SHP77 treated with DMSO at 0.1 percent for 48 hours (cell line): ENCODE measurements at places on chromosomes 1 and 21.

DNA sequence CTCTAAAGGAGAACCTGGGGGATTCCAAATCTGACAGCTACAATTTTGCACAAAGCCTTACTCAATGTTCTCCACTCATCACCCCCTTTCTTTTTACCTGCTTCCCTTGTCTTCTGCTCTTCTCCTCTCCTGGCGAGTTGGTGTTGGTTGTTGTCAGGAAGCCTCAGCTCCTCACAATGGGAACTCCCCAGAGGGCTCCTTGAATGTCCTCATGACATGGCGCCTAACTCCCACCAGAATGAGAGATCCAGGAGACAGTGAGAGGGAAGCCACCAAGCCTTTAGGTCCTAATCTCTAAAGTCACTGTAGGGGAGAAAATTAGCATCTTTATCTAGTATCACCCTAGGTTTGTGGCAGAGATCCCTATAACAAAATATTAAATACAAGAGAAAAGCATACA is 87.8 kb downstream of the SLC16A1 start:
- no peak for DNase-seq

GRCh38 chr1:26016258-26016952 is 5.2 kb upstream of the EXTL1 start:
- no peak for DNase-seq

GRCh38 chr1:94925561-94926125 is 1.3 kb downstream of the CNN3 start:
- DNase-seq, result peak; percentile 15

- DNase-seq, result no peak
These were observed 23.3 kb downstream of the ZBTB17 start for GRCh38 chr1:15952317-15953258.

- no peak for DNase-seq
These were observed 49.4 kb upstream of the CD34 start for GRCh38 chr1:207960346-207960745.

GRCh38 chr1:107633596-107633995 is 331.4 kb downstream of the VAV3 start:
- no peak for DNase-seq

- no peak for DNase-seq
These were observed 28.8 kb upstream of the TRIM45 start for GRCh38 chr1:117150316-117150715.

DNA sequence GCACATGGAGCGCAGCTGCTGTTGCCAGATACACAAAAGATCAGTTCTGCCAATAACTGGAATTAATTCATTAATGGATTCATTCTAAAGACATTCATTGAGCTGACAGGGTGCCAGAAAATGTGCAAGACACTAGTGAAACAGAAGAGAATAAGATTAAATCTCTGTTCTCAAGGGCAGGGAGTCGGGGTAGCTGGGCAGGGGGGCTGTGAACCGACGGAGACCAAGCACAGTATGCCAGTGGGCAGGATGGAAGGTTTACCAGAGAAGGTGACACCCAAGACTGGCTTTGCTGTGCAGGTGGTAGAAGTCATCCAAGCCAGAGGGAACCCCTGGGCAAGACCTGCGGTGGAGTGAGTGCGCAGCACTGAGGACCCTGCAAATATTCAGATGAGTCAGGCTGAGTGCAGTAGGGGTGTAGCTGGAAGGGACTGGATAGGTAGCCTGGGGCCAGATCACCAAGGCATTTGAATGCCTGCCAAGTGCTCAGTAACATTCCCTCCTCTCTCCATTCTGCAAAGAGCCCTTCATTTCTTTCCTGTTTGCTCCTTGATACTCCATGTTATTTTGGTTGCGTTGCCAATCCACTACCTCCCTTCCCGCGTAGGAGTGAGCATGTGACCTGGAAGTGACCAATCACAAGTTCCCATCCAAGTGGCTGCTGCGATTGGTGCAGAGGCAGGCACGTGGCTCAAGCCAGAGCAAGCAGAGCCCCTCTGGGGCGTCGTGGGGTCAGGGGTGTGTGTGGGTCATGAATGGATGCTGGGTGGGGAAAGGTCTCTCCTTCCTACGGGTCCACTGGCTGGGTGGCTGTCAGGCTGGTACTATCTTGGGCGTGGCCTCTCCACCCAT is 413.1 kb downstream of the PTPRU start:
- peak; percentile 67 for DNase-seq

DNA sequence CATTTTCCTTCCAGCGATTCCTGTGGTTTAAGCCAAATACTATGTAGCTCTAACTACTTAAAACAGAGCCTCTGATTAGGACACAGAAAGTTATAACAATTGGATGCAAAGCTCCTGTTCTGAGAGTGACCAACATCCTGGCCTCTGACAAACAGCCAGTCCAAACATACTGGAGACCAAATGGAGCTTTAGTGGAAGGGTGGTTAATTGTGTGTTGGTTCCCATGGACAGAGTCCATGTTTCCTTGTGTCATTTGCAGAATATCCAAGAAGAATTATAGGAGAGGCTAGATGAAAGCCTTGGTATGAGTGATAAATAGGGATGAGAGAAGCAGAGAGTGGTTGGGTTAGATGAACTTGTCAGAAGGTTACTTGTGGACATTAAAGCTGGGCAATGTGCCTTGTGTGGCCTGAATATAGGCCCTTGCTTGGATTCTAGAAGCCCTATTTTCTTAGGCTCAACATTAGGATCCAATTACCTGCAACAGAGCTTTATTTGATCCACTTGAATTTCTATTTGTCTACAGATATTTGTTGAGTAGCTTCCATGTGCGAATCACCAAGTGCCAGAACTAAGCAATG is 180.5 kb upstream of the GORAB start:
- DNase-seq, result no peak

- no peak for DNase-seq
These were observed 220.6 kb downstream of the CHRM3 start for GRCh38 chr1:239606850-239607400.

- DNase-seq, result no peak
These were observed 720 bp downstream of the LIN9 start for GRCh38 chr1:226308166-226308722.

DNA sequence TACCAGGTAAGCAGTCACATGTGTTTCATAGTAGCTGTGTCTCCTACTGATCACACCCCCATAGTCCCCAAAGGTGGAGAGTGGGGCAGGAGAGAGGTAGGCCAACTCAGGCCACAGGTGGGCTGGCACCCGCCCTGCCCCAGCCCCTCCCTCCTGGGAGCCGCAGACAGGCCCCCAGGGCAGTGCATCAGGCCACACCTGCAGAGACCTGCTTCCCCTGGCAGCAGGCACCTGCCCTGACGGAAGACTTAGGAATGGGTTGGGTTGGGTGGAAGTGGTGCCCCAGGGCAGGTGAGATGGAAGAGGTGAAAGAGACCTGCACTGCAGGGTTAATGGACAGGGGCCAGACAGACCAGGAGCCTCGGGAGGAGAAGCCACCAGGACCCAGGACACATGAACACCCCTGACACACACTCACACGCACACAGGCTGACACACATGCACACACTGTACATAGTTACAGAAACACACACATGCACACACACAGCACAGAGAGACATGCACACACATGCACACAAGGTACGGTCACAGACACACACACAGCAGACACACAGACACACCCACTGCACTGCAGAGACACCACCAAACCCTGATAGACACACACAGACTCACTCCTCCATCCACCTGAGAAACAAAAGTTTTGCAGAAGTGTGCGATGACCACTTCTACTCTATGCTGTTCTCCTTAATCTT is 1.7 kb upstream of the COL18A1 start:
- DNase-seq, result no peak

DNA sequence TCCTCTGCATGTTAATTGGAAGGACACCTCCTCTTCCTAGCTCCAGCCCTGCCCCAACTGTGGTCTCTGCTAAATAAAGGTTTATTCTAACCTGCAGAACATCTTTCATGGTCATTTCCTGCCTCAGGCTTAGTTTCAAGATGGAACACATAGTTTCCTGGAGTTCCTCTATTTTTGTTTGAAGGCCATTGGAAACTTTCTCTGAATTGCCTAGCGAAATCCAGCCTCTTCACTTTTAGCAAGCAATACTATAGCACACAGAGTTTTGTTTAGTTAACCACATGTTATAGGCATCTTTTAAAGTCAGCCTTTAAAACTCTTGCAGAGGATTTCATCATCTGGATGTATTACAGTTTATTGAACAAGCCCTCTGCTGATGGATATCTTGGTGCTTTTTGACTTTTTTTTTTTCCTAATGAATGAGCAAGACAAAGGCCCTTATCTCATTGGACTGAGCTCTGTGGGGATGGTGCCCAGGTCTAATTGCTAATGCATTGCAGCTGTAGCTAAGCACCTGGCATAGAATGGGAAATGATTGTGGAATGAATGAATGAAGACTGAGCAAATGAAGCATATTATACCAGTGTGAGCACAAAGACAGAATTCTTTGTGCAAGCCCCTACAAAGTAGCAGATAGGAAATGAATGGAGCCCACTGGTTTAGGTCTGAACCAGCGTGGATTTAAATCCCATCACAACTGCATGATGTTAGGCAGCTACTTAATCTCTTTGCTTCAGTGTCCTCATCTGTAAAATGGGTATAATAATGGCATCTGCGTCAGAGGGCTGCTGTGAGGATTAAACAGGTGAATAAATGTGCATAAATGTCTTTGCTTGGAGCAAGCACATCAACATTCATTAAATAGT is 641 bp upstream of the CFAP107 start:
- DNase-seq, result no peak

DNA sequence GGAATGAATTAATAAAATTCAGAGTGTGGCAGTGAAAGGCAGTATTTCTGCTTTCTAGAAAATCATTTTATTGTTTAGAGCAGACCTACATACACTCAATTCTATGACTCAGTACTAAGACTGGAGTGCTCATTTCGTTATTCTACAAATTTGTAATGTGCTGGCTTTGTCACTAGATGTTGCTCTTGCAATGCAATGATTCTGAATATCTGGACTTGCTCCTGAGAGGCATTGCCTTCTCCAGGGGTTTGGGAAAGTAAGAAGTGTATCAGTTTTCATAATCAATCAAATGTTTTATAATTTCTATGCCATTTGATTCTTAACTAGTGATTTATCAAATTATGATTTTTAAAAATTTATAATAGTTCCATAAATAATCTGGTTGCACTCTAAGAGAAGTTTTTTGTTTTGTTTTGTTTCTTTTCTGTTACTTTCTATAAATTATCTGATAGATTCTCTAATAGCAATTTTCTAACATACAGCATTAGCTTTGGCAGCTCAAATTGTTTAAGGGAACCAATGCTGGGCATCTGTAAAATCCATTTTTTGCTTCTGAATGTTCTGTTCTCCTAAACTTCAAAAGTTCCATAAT is 280.5 kb upstream of the SGIP1 start:
- DNase-seq, result peak; percentile 32

GRCh38 chr1:237104096-237104495 is 62.1 kb downstream of the RYR2 start:
- no peak for DNase-seq

GRCh38 chr21:39319251-39319756 is 5.9 kb upstream of the BRWD1 start:
- DNase-seq, result no peak

DNA sequence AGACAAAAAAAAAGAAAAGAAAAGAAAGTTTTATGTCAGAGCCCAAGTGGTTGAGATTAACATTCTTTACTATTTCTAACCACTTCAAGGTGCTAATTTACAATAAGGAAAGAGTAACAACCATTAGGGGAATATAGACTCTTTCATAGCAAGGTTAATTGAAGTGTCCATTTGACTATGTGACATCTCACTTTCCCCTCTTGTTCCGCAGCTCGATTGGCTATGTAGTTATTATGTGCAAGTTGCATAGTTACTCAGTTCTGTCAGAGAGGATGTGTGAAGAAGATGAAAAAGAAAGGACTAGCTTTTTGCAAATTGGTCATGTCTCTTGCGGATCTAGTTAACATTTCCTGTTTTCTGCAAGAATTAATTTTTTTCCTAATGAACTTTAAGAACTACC is 273.7 kb downstream of the RGS7 start:
- DNase-seq, result no peak

- DNase-seq, result no peak
These were observed 120.2 kb downstream of the ROR1 start for GRCh38 chr1:63893976-63894375.

DNA sequence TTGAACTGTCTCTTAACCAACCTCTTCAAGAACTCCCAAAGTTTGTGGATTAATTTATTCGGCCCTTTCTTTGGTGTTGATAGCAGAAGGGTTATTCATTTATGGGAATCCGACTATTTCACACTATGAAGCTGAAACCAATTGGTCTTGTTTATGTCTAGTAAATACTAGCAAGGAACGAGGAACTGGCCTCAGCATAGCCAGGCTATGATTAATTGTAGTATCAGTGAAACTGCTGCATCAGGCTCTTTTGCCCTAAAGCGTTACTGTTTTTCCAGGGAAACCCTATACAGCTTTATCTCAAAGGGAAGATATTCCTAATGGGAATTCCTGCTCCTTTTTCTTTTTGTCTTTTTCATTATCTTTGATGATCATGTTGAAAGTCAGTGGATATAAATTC is 35.1 kb downstream of the CLEC20A start:
- DNase-seq, result no peak

DNA sequence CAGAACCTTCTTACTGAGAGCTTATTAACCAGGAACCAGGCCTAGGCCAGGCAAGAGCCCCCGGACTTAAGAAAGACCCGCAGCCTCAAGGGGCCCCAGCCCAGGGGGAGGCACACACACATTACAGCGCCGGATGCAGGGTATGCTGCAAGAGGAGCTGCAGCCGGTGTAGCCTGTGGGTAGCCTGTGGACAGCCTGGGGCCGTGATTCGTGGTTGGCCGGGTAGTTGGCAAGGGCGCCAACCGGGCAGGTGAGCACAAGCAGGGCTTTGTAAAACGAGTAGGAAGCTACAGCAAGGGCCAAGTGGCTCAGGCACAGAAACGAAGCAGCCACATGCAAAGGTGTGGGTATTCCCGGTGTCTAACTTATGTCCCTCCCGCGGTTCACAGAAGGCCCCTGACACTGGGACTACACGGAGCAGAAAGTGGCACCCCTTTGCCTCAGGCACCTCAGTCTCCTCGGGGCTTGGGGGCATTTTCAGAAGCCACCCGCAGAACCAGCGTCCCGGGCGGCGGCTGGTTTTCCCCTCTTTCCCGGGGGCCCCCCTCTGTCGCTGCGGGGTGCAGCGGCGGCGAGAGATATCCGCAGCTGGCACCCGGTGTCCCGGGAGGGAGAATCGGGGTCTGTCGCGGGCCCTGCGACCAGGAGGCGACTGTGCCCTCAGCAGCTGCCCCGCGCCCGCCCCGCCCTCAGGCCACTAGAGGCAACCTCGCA is 40.8 kb downstream of the KIAA1614 start:
- DNase-seq, result no peak

DNA sequence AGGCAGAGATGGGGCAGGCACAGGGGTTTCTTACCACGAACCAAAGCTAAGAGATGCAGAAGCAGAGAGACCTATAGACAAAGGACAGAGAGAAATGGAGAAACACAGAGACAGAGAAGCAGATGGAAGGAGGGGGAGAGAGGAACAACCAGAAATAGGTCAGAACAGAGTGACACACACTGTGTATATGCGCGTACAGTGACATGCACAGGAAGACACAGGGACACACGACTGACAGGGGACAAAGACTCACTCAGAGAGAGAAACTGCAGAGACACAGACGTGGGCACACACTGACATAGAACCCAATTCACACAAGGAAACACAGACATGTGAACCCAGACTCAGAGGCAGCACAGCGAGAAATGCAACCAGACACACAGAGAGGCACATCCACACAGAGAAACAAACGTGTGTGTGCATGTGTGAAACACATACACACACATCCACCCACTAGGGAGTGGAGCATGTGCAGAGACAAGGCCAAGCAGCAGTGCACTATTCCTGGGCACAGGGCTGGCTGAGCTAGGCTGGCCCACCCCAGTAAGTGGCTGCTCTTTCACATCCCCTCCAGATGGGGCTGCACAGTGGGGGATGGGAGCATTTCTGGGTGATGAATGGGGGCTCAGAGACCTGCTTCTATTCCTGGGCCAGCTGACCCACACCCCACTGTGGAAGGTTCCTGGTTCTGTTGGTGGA is 123.4 kb upstream of the CSF3R start:
- DNase-seq, result no peak
